Activated CD4-positive, alpha-beta T cell treated with anti-CD3 and anti-CD28 coated beads for 24 hours (primary cell): ENCODE measurements at places on chromosomes 13 and 19.

DNA sequence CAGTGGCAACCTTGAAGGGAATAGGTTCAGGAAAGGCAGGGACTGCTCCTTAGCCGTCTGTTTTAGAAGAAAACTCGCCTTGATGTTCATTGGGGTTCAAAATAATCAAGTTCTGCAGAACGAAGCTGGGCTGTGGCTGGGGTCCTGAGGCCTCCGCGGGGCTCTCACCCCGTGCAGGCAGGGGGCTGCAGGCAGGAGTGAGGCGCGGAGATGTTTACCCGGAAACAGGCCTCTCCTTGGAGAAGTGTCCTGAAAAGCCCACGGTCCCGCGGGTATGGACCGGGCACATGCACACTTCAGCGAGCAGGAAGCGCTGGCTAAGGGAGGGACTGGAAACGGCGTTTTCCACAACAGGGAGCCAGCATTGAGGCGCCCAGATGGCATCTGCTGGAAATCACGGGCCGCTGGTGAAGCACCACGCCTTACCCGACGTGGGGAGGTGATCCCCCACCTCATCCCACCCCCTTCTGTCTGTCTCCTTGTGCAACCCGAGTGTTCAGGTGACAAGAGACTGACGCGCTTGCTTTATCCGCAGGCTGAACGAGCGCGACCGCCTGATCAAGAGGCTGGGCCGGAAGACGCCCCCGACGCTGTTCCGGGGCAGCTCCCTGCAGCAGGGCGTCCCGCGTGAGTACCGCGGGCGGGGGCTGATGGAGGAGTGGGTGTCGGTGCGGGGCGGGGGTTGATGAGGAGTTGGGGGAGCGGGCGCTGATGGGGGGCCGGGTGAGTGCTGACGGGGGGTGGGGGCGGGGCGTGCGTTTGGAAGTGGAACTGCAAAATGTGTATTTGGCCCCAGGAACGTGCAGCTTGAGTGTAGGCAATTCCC lies 39.6 kb downstream of the SHISA2 start:
- DNase-seq, result peak; percentile 17

DNA sequence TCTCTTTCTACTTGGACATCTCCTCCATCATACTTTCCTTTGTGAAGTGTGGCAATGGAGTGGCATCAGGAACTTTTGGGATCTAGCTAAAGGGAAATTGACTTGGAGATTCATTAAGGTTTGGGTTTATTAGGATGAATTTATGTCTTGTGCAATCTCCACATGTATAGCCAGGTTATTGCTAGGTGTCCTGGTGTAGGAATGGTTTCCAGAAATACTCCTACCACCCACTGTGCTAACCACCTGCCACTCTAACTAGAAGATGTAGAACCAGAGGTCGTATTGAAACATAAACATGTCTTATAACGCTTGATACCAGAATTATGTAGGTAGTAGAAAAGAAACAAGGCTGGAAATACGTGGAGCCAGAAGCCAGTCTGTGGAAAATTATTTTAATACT lies 38.1 kb upstream of the MED4 start:
- DNase-seq, result no peak

GRCh38 chr19:19170053-19170872 lies at the start of gene MEF2B:
TSS of gene MEF2B (minus strand) at chr19:19170263. CDS start at chr19:19150735, 19,528 bp downstream.
- DNase-seq, result peak; percentile 62

GRCh38 chr13:102913914-102914313 lies 68.1 kb downstream of the ERCC5 start:
- no peak for DNase-seq

DNA sequence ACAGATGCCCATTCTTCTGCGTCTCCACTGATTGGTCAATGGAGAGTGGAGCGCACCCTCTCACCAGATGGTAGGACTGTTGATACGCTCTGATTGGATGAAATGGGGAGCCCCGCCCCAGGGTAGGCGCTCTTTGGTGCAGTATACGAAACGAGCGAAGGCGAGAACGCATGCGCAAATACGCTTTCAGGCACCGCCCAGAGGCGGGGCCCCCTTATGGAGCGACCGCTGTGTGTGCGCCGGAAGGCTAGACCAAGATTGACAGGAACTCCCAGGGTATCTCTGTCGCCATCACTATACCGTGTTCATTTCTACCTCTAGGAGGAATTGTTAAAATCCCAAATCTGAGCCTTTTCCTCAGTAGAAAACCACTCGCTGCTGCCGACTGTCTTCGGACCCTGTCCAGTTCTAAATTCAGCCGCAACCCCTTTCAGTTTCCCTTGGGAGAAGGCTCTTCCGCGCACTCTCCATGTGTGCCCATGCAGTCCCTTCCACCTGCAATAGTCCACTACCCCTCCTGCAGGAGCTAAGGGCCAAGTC lies 720 bp upstream of the HNRNPL start:
- peak; percentile 95 for DNase-seq

- DNase-seq, result no peak
Observed at GRCh38 chr13:100826441-100826840, 151.8 kb upstream of the TMTC4 start.

DNA sequence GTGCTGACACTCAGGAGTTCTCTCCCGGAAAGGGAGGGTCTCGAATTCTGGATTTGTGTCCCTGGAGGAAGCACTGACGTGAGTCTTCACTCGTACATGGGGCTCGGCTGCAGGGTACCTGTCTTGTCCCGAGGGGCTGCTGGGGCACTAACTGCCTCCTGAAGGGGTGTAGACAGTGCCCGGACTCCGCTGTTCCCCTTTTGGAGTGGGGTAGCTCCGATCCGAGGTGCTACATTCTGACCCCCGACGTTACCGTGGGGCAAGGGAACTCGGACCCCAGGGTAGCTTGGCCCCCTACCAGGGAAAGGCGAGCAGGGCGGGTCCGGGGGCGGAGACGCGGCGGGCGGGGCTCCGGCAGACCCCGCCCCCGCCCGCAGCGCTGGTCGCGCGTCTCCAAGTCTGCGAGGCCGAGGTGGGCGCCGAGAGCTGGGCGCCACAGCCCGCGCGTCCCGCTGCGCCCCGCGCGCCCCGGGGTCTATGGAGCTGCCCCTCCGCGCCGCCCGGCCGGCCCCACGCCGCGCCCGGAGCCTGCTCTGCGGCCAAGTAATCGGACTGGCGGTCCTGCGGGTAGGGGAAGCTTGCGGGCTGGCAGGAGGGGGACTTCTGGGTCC lies at the start of gene NPAS1:
Gene NPAS1, plus strand, starts transcription at position 407 of the 611 bp plus-strand sequence. CDS start 1,211 bp downstream, outside the sequence.
- no peak for DNase-seq

DNA sequence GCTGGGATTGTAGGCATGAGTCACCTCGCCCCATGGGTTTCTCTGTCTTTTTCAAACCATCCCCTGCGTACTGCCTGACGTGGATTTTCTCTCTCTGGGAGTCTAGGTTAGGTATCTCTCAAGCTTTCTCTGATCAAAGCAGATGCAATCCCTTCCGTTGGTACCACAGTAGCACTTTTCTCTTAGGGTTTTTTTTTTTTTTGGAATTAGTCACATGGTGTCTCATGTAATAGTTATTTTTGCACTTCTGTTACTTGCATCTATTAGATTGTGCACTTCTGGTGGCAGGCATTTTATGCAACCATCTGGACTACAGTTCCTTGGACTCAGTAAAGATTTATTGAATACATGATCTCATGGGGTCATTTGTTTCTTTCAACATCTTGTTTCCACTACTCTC lies 72.1 kb downstream of the GPC6 start:
- DNase-seq, result no peak

DNA sequence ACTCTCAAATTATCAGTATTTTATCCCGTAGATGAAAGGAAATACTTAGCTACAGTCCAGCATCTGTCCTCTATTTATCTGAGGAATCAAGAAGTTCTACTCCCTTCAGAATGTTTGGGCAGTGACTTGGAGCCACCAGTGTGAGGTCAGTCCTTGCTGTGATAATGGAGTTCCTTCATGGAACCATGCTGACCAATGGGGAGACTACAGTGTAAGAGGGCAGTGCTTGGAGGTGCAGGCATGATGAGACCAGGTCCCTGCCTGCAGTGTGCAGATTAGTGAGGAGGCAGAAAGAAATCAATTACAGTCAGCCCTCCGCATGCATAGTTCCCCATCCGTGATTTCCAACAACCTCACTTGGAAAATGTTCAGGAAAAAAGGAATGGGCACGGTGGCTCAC lies at the start of gene C19orf18:
Gene C19orf18, minus strand, starts transcription at position 101 of the 400 bp plus-strand sequence. CDS start 102 bp downstream, outside the sequence.
- no peak for DNase-seq

- no peak for DNase-seq
Observed at GRCh38 chr19:32358321-32358720, 12.9 kb downstream of the ZNF507 start.

DNA sequence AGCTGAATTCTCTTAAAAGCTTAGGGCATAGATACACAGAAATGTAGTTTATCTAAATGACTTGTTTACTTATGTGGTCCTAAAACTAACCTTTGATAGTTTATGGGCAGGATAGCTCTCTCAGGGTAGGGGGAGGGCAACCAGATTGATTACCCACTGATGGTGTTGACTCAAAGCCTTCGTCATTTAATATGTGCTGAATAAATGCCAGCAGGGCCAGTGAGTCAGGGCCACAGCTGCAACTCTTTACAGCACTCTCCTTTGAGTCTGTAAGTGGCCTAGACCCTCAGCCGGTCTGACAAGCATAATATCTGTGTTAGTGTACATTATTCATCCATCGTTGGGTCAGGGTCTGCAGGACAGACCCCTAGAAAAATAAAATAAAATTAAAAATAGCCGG lies 128.5 kb downstream of the ZNF675 start:
- DNase-seq, result no peak

GRCh38 chr19:7845390-7846154 lies 15.6 kb downstream of the EVI5L start:
- no peak for DNase-seq

GRCh38 chr19:55441692-55442321 lies 1.3 kb downstream of the SHISA7 start:
- no peak for DNase-seq

DNA sequence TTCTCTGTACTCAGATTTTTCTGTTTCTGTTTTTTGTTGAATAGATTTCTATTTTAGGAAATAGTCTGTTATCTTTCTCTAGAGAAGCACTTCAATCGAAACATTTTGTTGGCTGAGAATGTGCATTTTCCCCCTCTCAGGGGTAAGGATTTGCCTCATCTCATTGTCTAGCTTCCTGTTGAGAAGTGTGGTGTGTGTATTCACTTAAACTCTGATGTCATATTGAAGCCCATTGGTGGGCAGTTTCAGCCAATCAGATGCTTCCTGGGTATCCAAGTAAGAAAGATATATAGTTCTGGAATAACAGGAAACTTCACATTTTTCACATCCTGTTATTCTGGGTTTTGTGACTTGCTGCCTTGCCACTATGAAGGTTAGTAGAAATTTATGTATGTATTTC lies 87.6 kb downstream of the ARHGEF7 start:
- DNase-seq, result no peak
